ENCODE measurements at places on chromosomes 11 and 22.

DNA sequence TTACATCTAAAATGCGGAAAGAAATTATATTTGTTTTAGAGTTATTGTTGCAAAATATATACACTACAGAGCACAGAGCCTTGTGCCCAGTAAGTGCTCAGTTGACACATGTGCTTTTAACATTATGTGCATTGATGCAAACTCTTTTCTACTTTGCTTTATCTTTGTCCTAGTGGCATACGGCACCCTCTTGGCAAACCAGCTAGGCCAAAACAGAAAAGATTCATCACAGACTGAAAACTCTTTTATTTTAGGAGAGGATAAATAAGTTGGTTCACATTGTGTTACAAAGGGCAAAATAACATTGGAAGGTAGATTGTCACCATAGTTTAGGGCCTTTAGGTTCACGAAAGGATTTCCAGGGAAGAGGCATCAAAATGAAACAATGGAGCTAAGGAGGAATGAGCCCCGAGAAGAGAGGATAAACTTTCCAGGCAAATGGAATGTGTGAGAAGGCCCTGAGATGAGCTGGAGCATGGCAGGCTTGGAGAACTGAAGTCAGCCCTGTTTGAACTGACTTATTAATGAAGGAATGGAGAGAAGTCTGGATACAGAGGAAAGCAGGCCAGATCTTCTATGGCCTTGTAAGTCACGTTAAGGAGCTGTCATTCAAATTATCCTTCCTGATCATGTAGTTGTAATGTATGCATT, 23.5 kb upstream of the TOP3B start:
- no peak for DNase-seq

DNA sequence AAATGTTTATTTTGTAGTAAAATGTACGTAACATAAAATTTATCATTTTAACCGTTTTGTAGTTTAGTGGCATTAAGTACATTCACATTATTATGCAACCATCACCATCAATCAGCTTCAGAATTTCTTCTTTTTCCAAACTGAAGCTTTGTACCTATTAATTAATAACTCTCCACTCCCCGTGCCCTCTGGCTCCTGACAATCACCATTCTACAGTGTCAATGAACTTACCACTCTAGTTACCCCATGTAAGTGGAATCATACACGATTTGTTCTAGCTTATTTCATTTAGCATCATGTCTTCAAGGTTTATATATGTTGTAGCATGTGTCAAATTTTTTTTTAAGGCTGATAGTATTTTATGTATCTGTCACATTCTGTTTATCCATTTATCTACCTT, 9.7 kb downstream of the TBCEL start:
- no peak for DNase-seq

DNA sequence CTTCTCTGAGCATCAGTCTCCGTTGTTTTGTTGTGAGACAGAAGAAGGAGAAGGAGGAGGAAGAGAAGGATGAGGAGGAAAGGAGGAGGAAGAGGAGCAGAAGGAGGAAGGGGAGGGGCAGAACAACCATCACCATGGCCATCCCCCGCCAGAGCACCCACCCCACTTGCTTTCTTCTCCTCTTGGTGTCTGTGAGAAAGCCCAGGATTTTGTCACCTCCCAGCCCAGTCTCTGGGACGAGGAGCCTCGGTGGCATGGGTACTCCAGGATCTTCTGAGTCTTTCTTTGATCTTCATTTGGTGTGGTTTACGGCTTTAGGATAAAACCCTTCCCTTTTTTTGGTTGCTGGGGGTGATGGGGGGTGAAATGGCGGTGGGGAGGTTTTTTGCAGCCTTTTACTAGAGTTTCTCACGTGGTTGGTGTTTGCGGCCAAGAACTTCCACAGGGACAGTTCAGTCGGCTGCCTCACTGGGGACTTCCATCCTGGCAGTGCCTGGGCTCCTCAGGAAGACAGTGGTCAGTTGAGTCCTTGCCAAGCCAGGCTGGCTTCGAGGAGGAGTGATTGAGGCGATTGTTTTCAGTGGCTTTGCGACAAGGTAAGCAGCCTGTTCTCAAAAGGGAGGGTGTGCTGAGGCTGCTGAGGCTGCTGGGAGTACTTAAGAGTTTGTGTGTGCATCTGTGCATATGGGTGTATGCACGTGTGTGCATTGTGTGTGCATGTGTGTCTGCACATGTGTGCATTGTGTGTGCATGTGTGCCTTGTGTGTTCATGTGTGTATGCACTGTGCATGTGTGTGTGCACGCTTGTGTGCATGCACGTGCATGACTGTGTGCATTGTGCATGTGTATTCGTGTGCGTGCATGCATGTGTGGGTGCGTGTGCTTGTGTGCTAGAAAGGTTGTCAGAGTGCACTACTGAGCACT, 567.5 kb downstream of the TBC1D22A start:
- no peak for DNase-seq

- no peak for DNase-seq
Measured at GRCh38 chr11:17145972-17146371, 61.8 kb downstream of the PIK3C2A start.

- no peak for DNase-seq
Measured at GRCh38 chr11:103944251-103944940, 92.0 kb upstream of the DDI1 start.

GRCh38 chr11:115765803-115766239, 261.6 kb upstream of the CADM1 start:
- no peak for DNase-seq

DNA sequence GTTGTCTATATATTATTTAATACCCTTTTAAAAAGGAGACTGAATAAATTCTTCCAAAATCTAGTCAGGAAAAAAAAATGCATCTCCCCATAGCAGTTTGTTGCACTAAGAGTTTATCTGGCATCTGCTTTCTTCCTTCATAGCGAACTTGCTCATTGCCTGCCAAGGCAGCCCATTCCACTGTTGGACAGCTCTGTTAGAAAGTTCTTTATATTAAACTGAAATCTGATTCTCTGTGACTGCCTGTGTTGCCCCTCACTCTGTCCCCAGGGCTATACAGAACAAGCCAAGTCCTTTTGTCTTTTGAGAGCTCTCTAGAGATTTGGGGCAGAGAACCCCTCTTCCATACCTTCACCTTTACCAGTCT, 3.3 kb upstream of the CHRDL2 start:
- no peak for DNase-seq

GRCh38 chr11:28049338-28050216, 58.4 kb downstream of the KIF18A start:
- DNase-seq = no peak

DNA sequence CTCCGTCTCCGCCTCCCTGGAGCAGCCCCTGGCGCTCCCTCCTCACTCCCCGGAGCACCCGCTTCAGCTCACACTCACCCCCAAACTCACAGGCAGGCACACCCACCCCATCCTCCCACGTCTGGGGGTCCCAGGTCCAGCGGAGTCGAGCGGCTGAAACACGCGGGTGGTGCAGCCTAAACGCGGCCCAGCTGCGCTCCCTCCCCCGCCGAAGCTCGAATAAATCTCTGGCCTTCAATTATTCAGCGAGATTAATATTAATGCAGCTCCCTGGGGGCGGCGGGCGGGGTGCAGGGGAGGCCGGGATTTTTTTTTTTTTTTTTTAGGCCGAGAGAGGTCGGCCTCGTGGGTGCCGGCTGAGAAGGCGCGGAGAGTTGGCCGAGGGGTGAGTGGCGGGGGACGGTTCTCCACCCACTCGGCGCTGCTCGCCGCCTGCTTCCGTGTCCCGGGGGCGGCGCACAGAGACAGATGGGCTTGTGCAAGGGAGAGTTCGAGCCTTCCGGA, 524 bp upstream of the SLC1A2 start:
- DNase-seq = no peak

- no peak for DNase-seq
Measured at GRCh38 chr11:30573951-30574350, 12.2 kb downstream of the MPPED2 start.

DNA sequence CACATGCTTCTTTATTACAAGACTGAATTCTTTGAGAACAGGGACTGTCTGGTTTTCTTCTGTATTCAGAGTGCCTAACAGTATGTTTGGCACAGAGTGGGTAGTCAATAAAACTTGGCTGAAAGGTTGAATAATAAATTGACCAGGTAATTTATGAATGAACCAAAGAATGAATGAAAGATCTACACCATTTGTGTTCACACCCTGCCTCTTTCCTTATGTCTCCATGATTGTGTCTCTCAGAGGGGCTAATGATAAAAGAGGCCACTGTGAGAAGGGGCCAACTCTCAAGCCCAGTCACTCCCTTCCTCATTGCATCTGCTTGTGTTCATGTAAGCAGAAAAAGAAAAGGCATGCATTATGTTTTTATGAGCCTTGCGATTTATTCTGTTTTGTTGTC, 569.7 kb upstream of the TENM4 start:
- no peak for DNase-seq

DNA sequence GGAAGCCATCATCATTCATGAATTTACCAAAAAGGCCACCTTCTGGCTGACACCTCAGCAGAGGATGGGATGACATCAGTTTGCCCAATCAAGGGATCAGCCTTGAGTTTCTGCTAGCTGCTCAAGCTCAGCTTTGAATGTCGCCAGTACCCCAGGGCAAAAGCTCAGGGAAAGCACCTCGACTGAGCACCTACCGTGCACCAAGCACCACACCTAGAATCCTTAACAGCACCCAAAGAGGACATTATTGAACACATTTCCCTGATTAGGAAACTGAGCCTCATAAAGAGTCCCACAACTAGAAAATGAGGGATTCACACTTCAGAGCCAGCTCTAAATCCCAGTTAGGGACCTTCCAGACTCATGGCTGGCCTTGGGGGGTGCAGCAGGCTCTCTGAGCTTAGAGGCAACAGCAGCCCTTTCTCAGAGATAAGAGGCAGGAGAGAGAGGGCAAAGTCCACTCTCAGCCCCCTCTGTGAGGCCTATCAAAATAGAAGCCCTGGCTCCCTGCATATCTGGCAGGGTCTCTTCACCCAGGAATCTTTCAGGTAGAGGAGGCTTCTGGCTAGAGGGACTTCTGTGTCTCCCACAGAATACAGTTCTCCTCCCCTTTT, 13.4 kb upstream of the DAGLA start:
- no peak for DNase-seq

DNA sequence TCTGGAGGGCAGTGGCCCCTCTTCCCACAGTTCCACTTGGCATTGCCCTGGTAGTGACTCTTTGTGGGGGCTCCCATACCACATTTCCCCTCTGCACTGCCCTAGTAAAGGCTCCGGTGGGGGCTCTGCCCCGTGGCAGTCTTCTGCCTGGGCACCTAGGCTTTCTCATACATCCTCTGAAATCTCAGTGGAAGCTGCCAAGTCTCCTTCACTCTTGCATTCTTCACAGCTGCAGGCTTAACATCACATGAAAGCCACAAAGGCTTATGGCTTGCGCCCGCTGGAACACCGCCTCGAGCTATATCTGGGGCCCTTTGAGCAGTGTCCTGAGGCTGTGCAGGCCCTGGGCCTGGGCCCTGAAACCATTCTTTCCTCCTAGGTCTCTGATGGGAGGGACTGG, 25.3 kb downstream of the PLEKHB1 start:
- no peak for DNase-seq

DNA sequence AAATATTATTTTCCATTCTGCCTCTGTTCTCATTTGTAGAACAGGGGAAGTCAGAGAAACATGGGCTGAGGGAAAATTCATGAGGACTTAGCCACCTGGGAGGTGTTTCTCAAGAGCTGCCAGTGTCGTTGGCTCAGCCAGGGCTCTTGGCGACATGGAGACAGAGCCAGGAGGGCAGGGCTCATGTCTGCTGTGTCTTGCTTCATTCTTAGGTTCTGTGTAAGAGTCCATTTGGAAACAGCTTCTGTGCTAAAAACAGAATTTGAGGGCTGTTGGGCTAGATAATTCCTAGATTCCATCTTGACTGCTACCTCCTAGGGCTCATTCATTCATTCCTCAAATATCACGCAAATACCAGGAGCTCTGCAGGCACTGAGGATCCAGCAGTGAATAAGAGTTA, 15.1 kb upstream of the MRGPRX2 start:
- DNase-seq = no peak

- DNase-seq = no peak
Measured at GRCh38 chr11:58927393-58928106, 11.7 kb upstream of the GLYATL1 start.

DNA sequence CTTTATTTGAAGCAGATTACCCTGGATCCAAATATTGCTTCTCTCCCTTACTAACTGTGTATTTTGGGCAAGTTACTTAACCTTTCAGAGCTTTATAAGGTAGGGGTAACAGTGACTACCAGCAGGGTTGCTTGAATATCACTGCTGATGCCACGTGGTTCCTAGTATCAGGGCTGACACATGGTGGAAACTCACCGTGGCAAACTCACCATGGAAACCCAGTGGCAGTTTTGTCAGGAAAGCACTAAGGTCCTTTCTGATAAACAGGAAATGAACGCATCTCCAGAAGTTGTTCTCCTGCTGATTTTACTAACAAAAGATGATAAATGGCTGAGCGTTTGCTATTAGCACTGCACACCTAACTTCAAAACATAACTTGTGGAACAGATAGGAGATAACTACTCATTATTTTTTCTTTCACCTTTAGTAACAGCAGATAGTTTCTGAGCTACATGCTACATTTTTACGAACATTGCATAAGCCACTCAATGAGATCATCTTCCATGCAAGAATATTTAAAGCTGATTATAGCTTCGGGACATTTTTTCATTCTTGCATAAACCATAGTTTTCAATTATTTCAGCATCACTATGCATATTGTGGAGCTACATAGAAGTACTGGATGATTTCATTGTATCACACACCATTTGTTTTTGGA, 59.7 kb upstream of the RAG2 start:
- DNase-seq = no peak

GRCh38 chr22:42439821-42440674, 7.8 kb upstream of the NFAM1 start:
- DNase-seq = peak; percentile 87

- no peak for DNase-seq
Measured at GRCh38 chr11:8747173-8747572, 64.6 kb downstream of the RPL27A start.

- DNase-seq = peak; percentile 96
Measured at GRCh38 chr11:109946322-109946846, 146.8 kb upstream of the ZC3H12C start.

GRCh38 chr11:47109727-47110246, 66.9 kb downstream of the ARFGAP2 start:
- no peak for DNase-seq

- no peak for DNase-seq
Measured at GRCh38 chr11:12169822-12170221, 59.4 kb downstream of the MICAL2 start.

- no peak for DNase-seq
Measured at GRCh38 chr11:9076661-9077060, 14.7 kb downstream of the SCUBE2 start.

DNA sequence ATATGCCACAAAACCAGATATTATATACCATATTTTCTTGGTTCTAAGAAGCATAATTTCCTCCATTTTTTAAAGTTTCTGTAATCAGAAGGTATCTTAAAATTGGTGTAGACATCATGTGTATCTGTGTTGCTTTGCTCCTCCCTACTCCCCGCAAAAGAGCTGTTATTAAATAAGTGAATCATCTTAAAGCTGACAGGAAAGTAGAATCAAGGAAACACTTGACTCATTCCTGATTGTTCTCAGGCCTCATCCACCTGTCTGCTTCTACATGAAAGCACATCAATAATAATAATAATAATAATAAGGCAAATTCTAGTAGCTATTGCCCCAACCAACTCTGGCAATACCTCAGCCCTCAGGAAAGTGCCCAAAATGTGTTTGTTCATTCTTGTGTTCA, 26.2 kb upstream of the GUCY1A2 start:
- DNase-seq = no peak

- DNase-seq = no peak
Measured at GRCh38 chr11:5507933-5508305, 1.8 kb downstream of the UBQLN3 start.

All from inflammatory macrophage (primary cell).